ENCODE measurements at places on chromosomes 12 and 14.

- no peak for DNase-seq
Measured at GRCh38 chr14:88931321-88932110, 107.1 kb downstream of the TTC8 start.

DNA sequence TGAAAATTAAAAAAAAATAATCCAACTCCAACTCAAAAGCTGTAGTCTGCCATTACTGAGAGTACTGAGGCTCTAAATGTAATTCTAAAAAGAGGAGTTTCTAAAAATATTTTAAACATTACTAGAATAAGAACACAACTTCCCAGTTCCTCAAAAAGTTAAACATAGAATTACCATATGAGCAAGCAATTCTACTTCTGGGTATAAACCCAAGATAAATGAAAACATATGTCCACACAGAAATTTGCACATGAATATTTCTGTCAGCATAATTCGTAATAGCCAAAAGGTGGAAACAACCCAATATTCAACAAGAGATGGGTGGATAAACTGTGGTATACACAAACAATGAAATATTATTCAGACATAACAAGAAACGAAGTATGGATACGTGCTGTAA is 15.0 kb upstream of the NR2C1 start:
- no peak for DNase-seq

DNA sequence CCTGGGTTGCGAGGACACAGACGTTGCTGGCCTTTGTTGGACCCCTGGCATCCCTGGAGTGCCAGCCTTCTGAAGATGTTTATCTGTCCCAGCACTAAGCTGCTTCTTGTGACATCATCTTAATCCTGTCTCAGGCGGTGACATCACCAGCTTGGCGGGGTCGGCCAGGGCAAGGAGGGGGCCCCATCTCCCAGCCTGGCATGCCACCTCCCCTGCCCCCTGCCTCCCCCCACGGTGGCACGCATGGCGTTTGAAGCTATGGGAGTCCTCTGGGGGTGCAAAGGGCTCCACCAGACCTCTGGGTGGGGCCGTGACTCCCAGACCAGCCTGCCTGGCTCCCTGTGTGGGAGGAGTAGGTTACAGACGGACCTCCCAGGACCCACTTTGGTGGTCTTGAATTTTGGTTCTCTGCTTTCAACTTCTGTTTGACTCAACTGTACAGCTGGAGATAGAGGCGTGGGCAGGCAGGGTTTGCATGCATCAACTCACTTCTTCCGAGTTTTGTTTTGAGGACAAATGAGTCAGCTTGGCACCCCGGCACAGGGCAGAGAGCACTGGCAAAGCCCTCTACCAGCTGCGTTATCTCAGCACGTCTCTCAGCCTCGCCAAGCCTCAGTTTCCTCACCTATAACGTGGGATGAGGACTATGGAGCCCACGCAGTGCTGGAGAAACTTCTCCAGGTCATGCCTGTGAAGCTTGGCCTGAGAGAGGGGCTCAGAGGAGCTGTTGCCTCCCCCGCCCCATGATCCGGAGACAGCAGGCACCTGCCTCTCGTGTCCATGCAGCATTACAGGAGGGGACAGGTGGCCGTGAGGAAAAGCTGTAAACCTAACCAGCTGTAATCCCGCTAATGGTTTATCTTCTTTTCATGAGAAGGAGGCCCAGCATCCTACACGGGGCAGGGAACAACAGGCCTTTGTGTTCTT is 38.8 kb upstream of the EML1 start:
- peak; percentile 88 for DNase-seq

DNA sequence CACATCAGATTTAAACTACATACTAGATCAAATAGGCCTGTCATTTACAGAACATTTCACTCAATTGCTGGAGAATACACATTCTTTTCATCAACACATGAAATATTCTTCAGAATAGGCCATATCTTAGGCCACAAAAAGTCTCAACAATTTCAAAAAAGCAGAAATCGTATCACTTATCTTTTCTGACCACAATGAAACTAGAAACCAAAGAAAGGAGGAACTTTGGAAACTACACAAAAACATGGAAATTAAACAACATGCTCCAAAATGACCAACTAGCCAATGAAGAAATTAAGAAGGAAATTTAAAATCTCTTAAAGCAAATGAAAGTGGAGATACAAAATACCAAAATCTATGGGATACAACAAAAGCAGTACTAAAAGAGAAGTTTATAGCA is 35.1 kb downstream of the PARP11 start:
- DNase-seq: no peak

- peak; percentile 12 for DNase-seq
Measured at GRCh38 chr14:91303091-91303923, 58.8 kb upstream of the GPR68 start.

DNA sequence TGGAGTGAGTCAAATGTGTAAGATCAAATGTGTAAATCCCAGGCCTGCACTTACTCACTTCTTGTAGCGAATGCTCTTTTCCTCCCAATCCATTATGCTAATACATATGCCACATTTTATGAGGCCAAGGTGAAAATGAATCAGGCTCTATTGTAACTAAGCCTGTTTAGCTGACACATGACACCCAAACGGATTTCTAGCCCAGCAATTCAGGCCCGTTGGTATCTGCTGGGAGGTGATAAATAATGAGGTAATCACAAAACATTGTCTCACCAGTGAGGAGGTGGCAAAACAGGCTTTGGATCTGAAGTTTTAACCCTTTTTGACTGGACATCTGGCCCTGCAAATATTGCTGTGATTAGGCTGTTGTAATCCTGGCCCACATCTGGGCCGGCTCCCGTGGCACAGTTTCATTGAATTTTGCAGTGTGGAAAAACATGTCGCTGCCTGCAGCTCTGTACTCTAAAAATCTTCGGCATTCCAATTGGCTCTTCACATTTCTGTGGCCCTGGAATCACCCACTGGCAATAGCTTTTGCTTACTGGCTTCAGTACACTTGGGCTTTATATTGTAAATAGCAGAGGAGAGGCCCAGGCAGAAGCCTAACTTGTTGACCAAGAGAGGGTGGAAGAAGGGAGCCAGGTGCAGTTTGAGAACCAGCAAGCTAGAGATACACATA is 106.1 kb downstream of the PAX9 start:
- DNase-seq: peak; percentile 50

DNA sequence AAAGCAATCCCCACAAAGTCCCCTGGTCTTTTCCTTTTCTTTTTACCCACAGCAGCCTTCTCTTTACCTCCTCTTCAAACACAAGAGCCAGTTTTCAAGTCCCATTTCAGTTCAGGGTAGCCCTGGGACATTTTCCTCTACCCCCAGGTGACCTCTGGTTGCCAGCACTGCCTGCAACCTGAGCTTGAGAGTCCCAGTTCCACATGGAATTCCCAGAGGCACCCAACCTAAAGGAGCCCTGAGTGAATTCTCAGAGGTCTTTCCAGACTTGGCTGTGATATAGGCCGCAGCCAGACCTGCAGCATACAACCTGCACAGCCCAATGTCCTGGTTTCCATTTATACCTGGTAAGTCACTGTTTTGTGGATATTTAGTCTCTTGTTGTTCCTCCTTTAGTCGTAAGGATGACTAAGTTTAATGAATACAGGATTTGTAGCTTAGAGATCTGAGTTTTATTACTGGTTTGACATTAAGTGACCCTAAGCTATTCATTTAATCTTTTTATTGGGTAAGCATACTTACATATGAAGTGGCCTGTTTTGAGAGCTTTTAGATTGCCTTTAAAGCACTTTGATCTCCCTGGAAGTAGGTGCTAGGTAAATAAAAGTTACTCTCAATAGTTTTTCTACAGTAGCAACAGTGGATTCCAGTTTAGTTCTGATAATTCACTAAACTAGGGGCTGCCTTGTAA is 159.8 kb downstream of the TGFB3 start:
- peak; percentile 49 for DNase-seq

DNA sequence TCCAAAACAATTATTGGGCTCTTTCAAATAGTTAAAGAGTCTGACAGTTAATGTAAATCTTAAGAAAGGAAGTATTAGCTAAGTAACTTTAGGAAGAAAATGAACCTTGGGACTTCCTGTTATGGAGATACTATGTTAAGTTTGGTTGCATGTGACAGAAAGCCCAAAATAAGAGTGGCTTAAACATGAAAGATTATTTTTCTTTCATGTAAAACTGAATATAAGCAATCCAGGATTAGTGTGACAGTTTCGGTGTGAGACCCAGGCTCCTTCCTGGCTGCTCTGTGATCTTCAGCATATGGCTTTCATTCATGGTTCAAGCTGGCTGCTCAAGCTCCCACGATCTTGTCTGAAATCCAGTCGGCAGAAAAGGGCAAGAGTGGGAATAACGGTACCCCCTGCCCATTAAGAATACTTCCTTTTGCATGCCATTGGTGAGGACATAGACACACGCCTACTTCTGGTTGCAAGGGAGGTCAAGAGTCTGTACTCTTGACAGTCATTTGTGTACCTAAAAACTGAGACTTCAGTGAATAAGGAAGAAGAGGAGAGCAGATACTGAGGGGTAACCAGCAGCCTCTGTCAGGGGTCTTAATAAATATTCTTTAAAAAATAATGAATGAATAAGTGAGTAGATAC is 2.2 kb upstream of the RPAP3 start:
- no peak for DNase-seq

DNA sequence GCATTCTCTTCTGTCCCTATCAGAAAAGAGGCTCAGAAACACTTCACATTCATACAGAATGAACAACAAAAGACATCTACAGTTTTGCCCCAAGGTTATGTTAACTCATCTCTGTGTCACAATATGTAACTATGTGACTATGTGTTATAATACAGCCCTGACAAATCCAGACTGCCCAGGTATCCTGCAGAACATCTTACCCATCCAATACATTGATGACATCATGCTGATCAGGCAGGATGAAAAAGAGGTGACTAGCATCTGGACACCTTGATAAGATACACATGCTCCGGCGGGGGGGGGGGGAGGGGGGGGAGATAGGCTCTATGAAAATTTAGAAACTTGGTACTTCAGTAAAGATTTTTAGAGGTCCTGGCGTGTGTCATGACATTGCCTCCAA is 8.3 kb upstream of the GNS start:
- DNase-seq: no peak

DNA sequence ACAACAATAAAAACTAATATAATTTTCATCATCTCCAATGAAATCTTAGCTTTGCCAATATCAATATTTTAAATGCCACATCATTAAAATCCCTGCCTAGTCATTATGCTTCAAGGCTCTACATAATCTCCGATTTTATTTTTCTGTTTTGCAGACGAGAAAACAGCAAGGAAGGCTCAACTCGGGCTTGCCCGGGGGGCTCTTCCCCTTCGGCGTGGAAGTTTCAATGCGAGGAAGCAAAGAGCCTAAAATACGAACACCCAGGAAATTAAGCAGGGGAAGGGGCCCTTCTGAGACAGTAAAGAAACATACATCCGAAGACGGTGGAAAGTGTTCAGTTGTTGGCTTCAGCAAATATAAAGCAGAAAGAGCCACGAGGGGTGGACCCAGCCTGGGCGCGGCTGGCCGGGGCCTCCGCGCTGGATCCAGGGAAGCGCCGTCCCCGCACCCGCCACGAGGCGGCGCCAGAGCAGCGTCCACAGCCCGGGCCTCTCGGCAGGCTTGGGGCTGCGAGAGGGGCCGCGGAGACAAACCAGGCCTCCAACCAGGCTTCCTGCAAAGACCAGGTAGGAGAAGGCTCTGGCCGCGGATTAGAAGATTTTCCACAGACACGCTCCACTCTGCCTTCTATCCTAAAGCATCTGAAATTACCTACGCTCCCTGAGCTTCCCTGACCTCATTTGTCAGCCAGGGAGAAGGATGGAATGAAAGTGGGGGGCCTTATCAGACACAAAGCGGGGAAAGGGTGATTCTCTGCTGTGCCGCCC is 77.2 kb downstream of the SERPINA3 start:
- DNase-seq: peak; percentile 72

GRCh38 chr12:56241424-56242303 is 11.8 kb downstream of the SLC39A5 start:
- DNase-seq: no peak

GRCh38 chr12:128914908-128915563 is 61.8 kb downstream of the GLT1D1 start:
- no peak for DNase-seq

GRCh38 chr12:82930301-82930700 is 243.6 kb downstream of the TMTC2 start:
- no peak for DNase-seq

- no peak for DNase-seq
Measured at GRCh38 chr14:76759589-76759988, 1.7 kb upstream of the VASH1 start.

DNA sequence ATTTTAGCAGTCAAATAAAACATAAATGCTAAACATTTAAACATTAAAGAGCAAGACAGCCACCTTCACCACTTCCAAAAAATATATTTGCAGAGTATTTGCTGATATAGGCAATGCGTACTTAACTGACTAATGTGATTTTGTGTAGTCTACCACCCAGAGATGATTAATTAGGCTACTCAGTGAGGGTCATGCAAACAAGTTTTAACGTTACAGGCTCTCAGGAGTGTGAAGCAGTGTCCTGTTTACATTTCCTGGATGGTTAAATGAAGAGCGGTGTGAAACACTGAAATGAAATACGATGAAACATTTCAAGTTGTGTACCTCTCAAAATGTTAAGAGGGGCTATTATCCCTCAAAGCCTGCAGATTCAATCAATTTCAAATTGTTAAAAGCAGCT is 165.8 kb upstream of the LRIG3 start:
- DNase-seq: no peak

DNA sequence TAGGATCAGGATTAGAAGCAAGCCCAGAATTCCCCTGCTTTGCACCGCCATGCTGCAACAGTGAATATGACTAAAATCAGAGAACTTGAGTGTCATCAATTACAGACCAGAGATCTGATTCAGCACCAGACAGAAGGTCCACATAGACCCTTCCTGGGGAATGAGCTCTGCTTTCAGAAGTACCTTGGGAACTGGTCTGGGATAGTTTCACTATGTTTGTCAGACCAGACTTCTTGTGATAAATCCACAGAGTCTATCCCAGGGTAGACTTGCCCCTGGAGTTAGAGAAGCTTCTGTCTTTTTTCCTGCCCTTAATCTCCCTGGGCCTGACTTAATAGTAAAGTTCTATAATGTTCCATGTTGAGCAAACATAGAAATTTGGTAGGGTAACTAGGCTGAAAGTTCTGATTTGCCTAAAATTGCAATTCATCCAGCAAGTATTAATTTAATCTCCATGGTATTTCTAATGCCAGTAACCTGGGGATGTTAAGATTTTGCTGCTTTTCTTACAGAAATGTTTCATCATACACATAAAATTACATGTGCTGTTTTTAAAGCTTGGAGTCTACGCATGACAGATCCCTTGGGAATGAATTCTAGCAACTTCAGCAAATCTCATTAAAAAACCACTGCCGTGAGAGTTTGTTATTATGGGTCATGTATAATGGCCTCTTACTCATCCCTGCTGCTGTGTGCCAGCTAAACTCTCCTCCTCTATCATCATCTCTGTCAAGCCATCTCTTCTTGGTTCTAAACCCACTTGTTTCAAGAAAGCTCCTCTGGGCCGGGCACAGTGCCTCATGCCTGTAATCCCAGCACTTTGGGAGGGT is 61.3 kb upstream of the METAP2 start:
- peak; percentile 98 for DNase-seq

DNA sequence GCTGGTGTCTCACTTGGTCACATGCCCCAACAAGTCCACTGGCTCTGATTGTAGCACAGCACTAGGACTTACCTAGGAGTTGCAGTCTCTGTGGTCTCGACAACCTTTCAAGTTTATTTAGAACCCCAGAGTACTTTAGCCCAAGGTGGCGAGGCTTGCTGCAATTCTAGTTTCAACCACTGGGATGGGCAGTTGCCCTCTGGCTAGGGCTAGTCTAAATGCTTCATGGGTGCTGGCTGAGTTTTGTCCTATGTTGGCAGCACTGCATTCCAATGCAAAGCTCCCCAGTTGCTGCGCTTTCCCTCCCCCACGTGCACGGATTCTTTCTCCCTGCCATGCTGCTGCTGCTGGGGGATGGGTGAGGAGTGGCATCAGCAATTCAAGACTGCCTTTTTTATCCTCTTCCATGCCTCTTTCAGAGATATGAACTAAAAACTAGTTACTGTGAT is 207.9 kb downstream of the SYNE2 start:
- DNase-seq: peak; percentile 11

Data from GM23248 (cell line).